ENCODE measurements at places on chromosomes 5 and 9.

DNA sequence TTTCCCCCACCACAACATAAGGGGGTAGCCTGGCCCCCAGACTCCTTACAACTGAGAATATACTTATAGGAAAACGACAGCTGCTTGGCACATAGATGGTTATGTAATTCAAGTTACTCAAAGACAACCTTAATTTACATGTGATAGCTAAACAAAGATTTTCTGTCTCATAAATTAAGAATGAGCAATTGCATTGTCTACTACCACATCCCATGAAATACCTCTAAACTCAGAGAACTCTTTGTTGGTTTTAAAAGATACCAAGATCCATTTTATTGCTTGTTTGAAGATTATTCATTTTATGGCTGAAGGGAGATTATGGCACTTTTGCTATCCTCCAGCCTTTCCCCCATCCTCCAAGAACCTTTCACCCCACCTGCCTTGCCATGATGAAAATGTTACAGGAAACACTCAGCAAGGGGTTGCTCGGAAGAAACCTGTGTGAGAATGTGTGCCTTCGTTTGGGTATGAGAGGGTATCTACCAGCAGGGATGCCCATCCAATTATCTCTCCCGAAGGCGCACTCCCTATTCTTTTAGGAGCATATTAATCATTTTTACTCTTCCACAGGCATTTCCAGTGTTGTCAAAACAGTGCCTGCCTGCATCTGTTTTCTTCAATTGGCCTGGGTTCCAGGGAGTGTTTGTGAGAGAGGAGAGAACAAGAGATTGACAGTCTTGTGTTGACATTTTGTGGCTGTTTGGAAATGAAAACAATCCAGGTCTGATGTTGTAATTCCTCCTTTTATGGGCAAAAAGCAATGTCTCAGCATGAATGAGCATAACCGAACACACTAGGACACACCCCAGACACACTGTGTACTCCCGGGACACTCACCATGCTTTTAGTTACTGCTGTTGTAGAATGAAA, 208.0 kb upstream of the ANKRD55 start:
- DNase-seq, result no peak

DNA sequence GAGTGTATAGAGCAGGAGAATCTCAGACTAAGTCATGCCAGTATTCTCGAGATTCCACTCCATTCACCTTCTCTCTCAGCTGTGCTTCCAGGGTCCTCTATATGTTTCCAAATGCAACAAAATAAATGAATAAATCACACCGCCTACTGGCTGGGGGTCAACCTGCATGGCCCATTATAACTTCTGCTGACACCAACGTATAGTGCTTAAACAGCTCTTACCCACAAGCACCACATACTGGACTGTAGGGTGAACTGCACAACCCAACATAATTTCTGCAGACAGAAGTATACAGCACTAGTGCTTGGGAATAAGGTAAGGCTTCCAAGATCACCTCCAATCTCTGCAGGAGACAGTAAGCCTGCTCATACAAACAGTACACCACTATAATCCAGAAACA, 33.1 kb upstream of the HTR4 start:
- no peak for DNase-seq

- no peak for DNase-seq
These were observed 117.4 kb downstream of the SLIT3 start for GRCh38 chr5:169183576-169183975.

GRCh38 chr9:74496819-74497747, at the start of gene RORB:
TSS of gene RORB (plus strand) at chr9:74497335. CDS start at chr9:74497977, 642 bp downstream.
- DNase-seq, result peak; percentile 43

DNA sequence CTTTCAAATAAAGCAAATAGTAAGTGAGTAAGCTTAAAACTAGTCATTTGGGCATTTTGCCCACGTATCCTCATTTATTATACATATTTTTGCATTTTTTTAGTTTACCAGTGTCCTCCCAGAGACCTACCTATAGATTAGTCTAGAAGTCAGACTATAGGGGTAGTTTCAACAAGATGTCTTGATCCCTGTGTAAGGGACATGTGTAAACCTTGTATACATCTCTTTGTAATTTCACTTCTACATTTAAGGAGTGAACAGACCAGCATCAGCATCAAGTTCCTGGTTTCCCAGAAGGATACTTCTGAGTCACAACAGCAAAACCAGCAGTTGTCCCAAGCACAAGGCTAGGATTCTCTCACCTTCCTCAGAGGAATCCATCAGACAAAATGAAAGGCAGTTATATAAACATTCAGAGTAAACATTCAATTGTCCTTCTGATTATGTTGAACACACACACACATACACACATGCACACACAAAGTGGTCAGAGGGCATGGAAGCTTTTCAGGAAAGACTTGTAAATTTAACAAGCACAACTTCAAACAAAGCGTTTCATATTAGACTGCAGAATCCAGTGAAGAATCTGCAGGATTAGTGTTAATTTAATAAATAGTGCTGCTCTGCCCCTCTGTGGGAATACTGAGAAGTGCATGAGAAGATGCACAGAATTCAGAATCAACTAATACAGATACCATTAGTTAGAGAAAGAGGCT, 55.4 kb downstream of the HINT1 start:
- DNase-seq, result peak; percentile 8

- no peak for DNase-seq
These were observed 100.4 kb downstream of the NFIB start for GRCh38 chr9:14213504-14213903.

DNA sequence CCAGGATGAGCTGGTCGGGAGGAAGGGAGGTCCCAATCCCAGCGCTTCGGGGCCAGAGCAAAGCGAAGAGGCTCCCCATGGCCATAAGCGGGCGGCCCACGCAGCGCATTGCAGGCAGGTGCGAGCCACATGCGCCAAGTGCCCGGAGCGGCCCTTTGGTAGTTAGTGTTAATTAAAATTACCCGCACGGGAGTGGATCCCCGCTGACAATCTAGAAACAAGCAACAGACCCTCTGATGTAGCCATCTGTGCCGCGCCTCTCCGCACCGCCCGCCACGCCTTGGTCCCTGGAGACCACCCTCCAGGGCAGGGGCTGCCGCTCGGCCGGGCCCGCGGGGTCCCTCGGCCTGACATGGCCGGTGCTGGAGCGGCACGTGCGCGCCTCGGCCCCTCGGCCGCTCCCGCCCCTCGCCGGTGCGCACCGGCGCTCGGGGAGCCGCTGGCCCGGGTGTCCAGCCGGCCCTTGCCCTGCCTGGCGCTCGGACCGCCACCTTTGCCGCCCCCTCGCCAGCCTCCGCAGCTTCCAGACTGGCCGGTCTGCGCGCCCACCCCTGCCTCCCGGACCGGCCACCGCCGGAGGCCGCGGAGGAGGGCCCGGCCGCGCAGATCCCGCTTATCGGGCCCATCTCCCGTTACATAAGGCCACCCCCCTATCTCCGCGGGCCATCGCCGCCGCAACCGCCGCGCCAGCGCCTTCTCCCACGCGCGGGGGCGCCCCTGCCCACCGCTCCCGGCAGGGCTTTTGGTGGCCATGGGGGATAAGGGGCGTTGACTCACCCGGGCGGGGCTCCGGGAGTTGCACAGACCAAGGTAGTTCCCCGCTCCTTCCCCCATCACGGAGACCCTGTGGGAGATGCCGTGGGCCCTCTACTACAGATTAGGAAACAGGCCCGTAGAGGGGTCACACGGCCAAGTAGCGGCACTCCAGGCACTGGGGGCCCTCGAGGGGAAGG, 1.9 kb upstream of the IL13 start:
- no peak for DNase-seq

DNA sequence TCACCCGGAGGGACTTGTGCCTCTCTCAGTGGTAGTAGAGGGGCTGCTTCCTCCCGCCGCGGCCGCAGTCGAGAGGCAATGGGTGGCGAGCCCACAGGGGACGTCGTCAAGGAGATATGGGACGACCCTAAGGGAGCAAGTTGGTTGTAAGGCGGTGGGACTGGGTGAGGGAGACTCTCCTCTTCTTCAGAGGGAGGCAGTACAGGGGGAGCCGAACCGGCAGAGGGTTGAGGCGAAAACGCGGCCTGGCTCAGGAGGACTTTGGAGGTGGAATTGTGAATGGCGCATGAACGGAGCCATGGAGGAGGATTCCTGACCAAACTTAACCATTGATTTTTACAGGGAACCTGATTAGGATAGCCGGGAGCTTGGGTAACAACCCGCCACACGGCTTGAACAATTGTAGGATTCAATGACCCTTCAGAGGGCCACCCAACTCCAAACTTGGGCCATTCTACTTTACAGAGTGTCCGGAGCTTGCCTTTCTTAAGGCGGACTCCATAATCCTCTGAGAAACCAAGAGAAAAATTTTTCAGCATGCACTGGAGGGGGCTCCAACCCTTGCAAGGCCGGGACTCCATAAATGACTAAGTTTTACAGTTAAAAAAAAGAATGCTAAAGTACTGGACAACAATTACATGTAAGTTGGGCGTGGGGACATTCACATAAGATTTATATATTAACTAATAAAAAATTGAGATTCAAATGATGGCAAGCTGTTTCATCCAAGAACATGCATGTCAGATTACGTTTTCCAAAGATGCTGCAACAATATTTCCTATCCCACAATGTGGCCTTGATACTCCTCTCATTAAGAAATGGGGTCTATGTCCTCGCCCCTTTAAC, 19.4 kb upstream of the RHOBTB3 start:
- DNase-seq, result no peak

GRCh38 chr5:159156426-159157238, 52.7 kb downstream of the RNF145 start:
- peak; percentile 22 for DNase-seq

DNA sequence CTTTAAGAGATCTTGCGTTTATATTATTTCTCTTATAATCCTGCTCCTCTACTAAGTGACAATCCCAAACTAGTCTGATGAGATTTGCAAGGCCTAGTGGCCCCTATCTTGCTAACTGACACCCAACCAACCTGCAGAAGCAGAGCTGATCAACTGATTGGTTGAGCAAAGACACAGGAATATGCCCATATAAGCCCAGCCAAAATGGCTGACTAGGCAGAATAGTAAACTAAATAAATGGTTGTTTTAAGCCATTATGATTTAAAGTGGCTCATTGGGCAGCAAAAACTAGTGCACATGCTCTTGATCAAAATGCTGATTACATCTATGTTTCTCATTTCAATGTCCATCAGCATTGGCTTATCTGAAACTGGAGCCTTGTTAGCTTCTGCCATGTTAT, 238.0 kb upstream of the PDE4D start:
- DNase-seq, result no peak
